ENCODE measurements at places on chromosomes 5 and 9.
A peak's percentile ranks its signal among the peaks of the same experiment; 100 is the strongest.

DNA sequence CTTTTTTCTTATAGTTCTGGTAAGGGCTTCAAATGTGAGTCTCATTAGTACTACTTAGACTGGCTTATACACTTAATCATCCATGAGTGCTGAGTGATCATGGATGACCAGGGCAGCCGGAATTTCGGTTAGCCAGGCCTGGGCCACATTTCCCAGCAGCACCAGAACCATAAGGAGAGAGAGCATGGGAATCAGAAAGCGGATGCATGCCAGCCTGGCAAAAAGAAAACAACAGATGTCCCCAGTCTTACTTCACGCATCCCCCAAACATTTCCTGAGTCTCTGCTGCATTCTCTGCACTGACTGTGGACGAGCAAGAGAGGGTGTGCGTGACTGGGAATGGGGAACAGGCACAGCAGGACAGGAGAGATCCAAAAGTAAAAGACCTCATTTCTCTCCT is 371.1 kb upstream of the ZNF608 start:
- DNase-seq, result no peak

DNA sequence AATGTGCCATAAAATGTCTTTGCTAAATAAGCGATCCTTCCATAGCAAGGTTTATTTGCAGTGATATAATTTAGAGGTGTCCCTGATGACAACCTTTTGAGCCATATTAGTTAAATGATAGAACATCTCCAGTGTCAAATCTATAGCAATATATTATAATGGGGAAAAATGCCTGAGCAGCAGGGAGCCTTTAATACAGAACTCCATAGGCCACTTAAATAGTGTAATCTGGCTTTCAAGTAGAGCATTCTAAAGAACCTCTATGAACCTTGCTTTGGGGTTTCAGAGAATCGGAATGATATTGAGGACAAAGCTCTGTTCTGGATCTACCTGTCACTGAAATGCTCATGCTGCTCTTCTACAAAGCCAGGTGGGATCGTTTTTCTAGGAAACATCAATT is 96.7 kb upstream of the MEF2C start:
- DNase-seq, result no peak

DNA sequence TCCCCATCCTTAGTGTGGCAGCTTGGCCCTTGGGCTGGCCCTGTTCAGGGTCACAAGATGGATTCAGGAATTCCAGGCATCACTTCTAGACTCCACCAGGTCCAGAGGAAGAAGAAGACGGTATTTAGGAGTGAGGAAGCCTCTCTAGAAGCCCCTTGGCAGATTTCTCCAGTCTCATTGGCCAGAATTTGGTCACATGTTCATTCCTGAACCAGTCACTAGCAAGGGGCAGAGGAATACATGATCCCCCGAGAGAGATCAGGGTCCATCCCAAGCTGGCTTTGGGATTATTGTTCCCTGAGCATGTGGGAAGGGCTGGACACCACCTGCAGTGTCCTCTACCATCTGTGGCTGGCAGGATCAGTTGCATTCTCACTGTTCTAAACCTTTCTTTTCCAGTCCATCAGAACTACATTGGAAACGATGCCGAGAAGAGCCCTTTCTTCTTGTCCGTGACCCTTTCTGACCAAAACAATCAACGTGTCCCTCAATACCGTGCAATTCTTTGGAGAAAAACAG is 48.5 kb downstream of the GARNL3 start:
- DNase-seq, result no peak

DNA sequence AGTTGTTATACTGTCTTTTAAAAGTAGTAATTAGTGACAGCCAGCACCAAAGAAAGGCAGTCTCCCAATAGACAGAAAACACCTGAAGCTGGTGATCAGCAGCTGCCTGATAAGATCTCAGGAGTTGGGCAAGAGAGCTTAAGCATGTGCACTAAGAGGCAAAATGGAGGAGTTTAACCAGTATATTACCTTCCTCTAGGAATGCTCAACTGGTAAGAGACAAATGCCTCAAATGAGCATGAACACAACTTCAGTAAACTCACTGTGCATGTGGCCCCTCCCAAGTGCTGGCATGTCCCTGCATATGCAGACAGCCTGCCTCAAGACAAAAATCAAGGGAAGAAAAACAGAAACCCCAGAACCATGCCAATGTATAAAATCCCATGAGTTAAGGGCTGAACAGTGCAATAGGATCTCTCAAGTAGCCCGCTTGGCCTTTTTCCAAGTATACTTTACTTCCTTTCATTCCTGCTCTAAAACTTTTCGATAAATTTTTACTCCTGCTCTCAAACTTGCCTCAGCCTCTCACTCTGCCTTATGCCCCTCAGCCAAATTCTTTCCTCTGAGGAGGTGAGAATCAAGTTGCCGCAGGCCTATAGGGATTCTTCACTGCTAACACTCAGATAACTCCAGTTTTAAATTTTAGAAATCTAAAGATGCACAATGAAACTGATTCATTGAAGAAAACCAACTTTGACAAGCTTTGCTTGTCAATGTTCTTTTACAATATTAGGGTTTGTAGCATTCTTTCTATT is 724.8 kb upstream of the RIOK2 start:
- no peak for DNase-seq

DNA sequence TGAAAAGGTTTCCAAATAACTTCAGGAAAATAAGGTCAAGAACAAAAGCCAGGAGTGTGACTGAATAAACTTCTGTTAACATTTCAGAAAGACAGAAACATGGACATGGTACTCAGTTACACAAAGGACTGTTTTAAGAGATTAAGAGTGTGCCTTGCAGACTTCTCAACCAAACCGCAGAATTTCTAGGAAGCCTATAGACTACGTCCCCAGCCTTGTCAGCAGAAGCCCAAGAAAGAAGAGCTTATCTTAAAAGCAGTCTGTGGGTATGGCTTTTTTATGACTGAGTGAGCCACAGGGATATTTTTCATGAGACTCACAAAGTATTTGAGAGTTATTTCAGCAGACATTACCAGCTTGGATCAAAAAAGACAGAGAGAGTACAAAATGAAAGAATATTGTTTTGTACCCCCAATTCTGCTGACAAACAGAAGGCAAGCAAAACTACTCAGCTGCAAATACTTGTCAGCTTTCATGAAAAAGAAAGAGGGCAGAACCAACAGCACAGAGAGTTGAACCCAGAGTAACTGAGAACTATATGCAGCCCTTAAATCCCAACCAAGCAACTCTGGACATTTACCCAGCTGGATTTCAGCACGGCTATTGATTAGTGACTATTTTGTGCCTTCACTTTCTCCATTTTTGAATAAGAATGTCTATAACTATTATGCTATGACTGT is 711.0 kb upstream of the CTNND2 start:
- no peak for DNase-seq

- DNase-seq, result no peak
Measured at GRCh38 chr5:162786234-162786633, 651.2 kb upstream of the CCNG1 start.

GRCh38 chr9:107842530-107842929 is 353.0 kb upstream of the KLF4 start:
- no peak for DNase-seq

DNA sequence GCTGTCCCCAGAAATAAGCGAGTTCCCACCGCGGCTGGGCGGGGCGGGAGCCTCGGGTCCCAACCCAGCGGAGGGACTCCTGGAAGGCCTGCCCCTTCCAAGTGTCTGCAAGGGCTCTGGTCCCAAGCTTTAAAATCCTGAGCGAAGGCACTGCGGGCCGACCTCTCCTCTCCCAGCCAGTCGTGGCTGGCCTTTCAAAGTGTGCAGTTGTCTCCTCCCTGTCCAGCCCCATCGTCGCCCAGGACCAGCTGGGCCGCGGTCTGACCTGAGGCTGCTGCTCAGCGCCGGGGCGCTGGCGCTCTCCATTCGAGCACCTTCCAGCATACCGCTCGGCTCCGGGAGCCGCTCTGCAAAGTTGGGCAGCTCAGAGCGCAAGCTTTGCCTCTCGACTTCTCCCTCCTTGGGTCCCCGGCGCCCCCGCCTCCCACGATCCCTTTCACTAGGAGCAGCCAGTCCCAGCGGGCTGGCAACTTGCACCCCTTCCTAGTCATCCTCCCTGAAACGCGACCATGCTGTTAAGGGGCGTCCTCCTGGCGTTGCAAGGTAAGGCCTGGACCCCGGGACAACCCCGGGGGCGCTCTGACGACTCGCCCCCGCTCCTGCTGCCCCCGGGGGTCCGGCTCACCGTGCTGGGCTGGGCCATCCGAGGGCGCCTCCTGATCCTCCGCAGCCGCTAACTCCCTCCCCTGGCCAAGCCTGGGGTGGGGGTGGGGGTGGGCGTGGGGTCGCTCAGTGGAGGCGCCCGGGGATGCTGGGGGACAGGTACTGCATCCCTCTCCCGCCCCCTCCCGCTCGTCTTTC is at the start of gene MAMDC2:
MAMDC2 (plus strand) TSS at position 160 of the 801 bp plus-strand sequence; CDS start at position 510, 350 bp downstream.
- no peak for DNase-seq

GRCh38 chr5:78273436-78273835 is 21.1 kb downstream of the AP3B1 start:
- no peak for DNase-seq

GRCh38 chr5:68482199-68482598 is 266.6 kb downstream of the PIK3R1 start:
- DNase-seq, result no peak

GRCh38 chr5:82760856-82761255 is 316.3 kb downstream of the TMEM167A start:
- DNase-seq, result no peak

- no peak for DNase-seq
Measured at GRCh38 chr9:37675661-37676060, 24.9 kb downstream of the FRMPD1 start.

GRCh38 chr9:18990494-18990893 is 42.5 kb downstream of the SAXO1 start:
- no peak for DNase-seq

DNA sequence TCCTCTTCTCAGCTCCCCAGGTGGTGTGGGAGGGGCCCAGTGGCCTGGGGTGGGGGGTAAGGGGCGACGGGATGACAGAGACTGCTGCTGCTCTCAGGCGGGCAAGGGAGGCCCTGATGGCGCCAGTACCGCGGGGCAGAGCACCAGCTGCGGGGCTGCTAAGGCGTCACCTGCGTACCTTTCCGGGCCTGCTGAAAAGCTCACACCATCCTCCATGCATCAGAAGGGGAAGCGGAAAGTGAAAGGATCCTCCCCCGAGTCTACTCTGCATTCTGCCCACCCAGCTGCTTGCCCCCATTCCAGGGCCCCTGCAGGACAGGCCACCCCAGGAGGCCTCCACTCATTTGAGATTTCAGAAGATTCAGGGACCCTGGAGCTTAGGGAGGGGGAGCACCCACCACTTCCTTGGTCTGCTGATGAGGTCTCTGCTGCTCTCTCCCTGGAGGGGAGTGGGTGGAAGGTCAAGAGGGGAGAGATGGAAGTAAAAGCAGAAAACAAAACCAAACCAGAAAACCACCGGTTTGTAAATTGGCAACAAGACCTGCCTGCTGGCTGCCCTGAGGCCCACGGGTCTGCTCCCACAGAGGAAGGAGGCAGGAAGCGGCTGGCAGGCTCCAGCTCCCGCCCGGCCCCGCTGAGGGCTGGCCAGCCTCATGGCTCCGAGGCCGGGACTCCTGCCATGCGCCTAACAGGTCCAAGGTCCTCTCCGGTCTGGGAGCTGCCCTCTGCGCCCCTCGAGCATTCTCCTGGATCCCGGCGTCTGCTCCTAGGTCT is 33.6 kb downstream of the PRRT1B start:
- DNase-seq, result peak; percentile 65

DNA sequence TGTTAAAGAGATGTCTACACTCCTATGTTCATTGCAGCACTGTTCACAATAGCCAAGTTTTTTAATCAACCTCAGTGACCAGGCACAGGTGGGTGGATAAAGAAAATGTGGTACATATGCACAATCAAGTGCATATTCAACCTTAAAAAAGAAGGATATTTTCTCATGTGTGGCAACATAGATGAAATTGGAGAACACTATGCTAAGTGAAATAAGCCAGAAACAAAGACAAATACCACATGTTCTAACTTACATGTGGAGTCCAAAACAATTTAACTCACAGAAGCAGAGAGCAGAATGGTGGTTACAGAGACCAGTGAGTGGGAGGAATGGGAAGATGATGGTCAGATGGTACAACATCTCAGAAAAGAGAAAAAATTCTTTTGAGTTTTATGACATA is 31.8 kb downstream of the ANXA1 start:
- no peak for DNase-seq

GRCh38 chr5:87898574-87898973 is 370.1 kb downstream of the TMEM161B start:
- DNase-seq, result no peak

- no peak for DNase-seq
Measured at GRCh38 chr5:37217976-37218375, 31.2 kb downstream of the CPLANE1 start.

DNA sequence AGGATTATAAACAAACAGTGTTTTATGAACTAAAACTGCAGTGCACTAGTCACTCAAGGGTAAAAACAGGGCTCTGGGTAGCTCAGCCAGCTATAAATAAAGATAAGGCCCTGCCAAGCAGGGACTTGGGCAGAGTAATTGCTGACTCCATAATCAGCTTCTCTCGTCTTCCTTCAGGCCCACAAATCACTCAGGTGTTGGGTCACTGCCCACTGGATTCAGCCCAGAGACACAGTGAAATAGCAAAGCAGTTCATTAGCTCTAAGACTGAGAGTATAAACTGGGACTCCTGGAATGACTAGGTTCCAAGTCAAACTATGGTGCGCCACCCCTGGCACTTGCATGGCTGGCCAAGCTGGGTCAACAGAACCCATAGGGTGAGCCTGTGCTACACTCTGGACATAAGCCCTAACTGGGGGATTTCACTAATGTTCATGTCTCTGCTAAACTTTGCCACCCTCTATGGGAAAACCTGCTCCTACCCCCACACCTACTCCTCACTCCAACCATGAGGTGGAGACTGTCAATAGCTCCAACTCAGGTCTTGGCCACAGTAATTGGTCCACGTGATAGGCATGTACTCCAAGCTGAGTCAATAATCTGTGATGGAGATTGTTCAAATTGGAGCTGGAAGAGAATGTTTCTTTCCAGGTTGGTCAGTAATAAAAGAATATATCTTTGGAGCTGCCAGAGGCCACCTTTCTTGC is 158.5 kb downstream of the SLIT3 start:
- DNase-seq, result no peak

DNA sequence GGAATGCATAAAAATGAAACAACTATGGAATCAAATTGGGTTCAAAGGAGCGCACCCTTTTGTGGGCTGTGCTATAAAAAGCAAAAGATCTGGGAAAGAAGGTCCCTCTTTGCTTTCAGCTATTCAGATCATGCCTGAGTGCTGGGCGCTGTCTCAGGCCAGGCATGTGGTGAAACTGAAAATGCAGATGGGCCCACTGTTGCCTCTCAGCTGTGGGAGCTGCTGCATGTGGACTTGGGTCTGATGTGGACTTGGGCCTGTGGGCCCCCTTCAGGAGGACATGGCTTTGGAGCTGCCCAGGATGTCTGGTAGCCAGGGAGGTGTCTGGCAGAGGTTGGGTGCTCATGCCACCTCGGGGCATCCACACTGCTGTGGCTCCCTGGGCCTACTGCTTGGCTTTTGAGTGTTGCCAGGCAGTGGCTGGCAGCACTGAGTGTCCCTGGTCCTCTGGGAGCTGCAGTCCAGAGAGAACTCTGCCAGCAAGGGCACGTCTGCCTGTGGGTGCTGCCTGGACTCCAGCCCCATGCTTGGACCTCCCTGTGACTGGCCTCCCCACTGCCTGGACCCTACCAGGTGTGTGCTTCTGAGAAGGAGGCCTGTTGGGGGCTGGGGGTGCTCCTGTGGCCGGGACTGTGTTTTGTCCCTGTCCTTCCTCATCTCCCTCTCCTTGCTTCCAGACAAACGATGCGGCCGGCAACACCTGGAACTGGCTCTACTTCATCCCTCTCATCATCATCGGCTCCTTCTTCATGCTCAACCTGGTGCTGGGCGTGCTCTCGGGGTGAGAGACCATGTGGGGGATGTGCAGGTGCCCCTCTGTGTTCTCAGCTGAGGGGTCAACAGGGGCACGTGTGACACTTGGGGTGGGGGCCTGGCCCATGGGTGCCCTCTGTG is 74.3 kb downstream of the CACNA1B start:
- DNase-seq, result no peak

All from activated naive CD8-positive, alpha-beta T cell treated with anti-CD3 and anti-CD28 coated beads for 36 hours (primary cell).